ENCODE measurements at places on chromosomes 6 and 20.

- peak; percentile 27 for DNase-seq
Measured at GRCh38 chr6:144797881-144798589, 512.9 kb downstream of the UTRN start.

DNA sequence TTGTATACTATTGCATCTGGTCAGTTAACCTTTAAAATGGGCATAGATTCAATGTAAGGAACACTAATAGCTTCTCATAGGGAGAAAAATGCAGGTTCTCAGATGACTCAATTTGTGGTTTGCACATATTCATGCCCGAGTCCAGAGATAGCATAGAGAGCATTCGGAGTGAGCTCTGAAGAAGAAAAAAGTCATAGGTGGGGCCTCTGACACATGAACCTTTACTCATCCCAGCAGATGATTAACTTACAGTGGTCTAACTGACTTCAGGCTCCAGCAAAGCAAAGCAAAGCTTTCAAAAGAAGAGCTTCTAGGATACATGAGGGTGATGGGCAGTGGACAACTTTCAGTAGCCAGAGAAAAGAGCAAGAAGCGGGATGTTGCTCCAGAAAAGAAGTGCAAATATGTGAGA is 55.3 kb upstream of the BTN3A2 start:
- DNase-seq: no peak

- DNase-seq: peak; percentile 70
Measured at GRCh38 chr6:1479095-1479494, 89.7 kb downstream of the FOXF2 start.

DNA sequence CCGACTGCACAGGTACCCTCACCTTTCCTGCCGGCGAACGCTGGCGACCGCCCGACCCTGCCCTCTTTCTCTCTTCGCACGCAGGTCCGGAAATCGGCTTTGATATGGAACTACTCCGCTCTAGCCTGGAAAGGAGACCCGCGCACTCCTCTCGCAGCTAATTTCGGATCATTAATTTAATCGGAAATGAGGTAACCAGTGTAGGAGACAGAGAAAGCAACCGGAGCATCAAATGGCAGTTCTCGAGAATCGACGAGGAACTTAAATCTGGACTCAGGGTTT is 949 bp upstream of the ATXN1 start:
- no peak for DNase-seq

- no peak for DNase-seq
Measured at GRCh38 chr6:170497841-170498301, 55.2 kb downstream of the PSMB1 start.

DNA sequence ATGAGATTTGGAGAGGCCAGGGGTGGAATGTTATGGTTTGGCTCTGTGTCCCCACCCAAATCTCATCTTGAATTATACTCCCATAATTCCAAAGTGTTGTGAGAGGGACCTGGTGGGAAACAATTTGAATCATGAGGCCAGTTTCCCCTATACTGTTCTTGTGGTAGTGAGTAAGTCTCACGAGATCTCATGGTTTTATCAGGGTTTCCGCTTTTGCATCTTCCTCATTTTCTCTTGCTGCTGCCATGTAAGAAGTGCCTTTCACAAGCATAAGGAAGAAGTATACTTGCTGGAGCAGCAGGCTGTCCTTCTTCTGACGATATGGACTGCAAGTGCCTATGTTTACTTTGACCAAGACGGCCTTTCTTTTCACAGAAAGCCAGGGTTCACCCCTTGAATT is 270.5 kb downstream of the ESR1 start:
- DNase-seq: no peak

GRCh38 chr6:73968221-73968757 is 272.3 kb downstream of the CD109 start:
- DNase-seq: peak; percentile 40
